ENCODE measurements at places on chromosomes 4 and X.

- DNase-seq = no peak
Observed at GRCh38 chr4:87882321-87882720, 49.6 kb downstream of the MEPE start.

DNA sequence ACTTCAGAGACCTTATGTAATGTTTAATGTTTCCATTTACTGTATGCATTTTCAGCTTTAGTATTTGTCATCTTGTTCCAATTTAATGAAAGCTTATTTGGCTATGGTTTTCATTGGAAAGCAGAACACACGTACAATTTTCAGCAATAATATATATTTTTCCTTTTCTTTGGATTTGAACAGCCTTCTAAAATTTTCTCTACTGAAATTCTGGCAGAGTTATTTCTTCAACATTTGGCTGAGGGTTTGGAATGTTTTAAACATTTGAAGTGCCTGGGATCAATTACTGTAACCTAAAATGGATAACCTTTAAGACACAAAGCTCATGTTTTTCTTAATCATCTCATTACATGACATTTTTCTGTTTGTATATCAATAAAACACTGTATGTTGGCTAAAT is 156.9 kb downstream of the TENM3 start:
- DNase-seq = no peak

DNA sequence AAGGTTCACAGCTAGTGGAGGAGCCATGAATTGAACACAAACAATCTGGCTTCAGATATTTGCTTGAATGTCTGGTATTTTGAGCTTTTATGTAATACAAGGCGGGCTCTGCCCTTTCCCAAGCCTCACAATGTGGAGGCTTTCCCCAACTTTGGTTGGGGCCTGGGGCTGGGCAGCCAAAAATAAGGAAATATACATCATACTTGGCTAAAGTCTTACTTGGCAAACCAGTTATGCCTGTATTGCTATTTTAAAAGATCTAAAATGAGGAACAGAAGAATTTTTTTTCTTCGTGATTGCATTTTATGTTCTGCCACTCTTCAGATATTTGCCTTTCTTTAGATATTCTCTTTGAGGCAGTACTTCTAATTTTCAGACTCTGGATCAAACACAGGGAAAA is 26.1 kb downstream of the ARFIP1 start:
- no peak for DNase-seq

GRCh38 chrX:104430742-104431119 is 135.3 kb upstream of the IL1RAPL2 start:
- no peak for DNase-seq

DNA sequence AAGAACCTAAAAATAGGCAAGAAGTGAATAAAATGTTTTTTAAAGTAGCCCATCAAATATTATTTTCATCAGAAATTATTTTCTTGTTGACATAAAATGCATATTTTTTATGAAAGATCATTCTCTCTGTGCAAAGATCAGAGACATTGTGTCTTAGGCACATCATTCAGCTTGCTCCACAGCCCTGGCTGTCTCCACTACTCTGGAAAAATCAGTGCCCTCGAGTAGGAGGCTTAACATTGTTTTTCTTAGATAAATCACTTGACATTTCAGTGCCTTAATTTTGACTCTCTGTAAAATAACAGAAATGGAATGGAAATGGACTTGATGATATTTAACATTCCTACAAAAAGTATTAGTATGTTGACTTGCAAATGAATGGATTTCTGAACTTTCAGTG is 77.9 kb downstream of the FAT4 start:
- DNase-seq = no peak

- DNase-seq = no peak
Observed at GRCh38 chrX:135009057-135009610, 13.2 kb downstream of the RTL8B start.

- peak; percentile 20 for DNase-seq
Observed at GRCh38 chr4:54961357-54961975, 163.9 kb downstream of the KDR start.

- peak; percentile 28 for DNase-seq
Observed at GRCh38 chr4:132587626-132588025, 561.5 kb upstream of the PCDH10 start.

DNA sequence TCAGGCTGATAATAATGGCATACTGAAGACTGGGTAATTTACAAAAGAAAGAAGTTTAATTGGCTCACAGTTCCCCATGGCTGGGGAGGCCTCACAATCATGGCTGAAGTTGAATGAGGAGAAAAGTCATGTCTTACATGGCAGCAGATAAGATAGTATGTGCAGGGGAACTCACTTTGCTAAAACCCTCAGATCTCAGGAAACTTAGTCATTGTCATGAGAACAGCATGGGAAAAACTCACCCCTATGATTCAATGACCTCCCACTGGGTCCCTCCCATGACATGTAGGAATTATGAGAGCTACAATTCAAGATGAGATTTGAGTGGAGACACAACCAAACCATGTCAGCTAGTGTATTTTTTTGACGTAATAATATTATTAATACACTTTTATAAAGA is 149.8 kb upstream of the BOD1L1 start:
- DNase-seq = no peak

DNA sequence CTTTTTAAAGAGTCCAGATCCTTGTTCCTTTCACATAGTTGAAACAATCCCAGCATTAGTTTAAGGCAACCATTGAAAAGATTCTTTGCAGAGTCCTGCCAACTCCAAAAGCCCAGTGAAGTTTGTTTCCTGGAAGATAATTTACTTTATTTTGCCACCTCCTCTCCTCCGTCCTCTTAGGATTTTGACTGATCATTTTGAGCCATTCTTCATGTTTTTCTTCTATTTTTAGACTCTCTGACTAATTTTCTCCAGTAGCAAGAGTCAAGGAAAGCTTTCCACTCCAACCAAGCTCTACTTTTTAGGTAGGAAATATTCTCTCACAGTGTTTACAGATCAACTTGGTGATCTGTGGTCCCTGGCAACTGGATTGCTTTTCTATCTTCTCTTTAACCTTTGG is 10.3 kb downstream of the NCBP2L start:
- no peak for DNase-seq

DNA sequence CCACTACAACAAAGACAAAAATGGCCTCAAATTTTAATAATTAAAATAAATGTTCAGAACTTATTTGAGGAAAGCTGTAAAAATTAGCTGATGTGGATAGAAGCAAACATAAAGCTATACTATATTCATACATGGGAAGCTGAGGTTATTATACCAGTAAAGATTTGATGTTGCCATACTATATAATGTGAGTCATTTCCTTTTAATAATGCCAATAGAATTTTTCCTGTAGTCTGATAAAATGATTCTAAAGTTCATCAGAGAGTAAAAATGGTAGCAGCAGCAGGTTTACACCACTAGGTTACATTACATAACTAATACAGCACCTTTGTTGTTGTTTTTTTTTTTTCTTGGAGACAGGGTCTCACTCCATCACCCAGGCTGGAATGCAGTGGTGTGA is 45.5 kb upstream of the CYP2U1 start:
- DNase-seq = no peak

- no peak for DNase-seq
Observed at GRCh38 chrX:132333351-132333750, 114.1 kb upstream of the RAP2C start.

- DNase-seq = no peak
Observed at GRCh38 chrX:16843208-16843909, 26.8 kb downstream of the RBBP7 start.

GRCh38 chr4:170090352-170091052 is 746 bp upstream of the AADAT start:
- no peak for DNase-seq

DNA sequence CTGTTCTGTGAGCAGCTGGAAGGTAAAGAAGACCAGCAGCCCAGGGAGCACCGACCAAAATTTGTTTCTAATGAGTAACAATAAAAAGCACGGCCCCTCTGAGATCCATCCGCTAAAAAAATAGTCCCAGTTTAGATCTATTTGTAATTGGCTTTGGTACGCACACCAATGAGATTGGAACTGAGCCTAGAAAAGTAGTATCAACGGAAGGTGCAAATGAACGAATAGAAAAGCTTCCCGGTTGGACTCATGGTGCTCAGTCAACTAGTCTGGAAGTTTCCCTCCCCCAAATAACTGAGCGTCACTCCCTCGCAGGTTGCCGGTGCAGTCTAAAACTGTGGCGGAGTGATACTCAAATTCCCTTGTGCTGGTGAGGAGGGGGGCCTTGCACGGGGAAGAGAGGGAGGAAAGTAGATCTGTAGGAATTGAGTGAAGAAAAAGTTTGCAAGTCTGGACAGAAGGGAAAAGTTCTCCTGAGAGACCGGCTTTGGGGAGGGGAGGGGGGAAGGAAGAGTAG is at the start of gene COL4A5:
TSS of gene COL4A5 (plus strand) at position 413 of the 517 bp plus-strand sequence. CDS start 288 bp downstream, outside the sequence.
- peak; percentile 92 for DNase-seq

DNA sequence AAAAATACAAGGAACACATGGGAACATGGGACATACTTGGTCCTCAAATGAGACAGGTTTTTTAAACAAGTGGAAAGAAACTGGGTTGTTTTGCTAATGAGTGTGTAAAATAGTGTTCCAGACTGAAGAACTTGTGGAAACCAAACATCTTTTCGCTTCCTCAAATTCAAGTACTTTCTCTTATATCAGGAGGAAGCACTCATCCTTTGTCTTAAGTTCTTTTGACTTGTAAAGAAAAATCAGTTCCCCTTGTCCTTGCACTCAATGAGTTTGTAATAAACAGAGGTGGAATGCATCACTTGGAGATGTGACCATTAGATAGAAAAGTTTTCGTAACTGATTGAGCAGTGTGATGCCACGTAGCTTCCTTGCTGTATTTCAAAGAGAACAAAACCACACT is 101.1 kb downstream of the PHOX2B start:
- no peak for DNase-seq

GRCh38 chr4:7717946-7718490 is 221.6 kb downstream of the AFAP1 start:
- DNase-seq = no peak

DNA sequence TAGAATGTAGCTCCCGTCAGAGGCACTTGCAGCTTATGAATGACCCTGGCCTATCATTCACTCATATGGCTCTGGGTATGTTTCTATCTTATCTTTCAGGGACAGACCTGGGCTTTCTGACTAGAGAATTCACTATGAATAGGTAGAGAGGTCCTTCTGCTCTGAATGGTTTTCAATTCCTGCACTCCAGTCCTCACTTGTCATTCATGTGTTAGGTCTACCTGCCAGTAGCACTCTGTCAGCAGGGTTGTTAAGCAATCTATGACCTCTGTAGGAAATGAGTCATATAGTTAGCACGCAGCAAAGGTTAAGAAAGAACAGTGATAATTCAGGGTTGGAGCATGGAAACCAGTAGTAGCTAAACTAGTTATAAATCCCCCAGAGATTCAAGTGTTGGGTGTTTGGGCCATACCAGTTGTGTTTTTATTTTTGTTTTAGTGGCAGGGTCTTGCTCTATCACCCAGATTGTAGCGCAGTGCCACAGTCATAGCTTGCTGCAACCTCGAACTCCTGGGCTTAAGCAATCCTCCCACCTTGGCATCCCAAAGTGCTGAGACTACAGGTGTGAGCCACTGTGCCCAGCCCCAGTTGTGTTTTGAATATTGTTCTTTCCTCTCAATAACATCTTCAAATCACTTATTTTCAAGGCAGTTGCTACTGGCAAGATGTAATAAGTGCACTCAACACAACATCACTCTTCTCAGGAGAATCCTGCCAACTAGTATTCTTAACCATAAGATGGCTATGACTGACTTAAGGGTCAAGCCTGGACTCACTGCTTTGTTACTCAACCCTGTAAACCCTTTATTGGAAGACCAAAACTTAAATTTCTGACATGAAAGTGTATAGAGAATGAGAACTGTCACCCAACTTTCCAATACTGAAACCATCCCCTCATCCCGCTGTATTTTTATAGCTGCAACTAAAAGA is 25.1 kb downstream of the ARL13A start:
- DNase-seq = no peak

GRCh38 chr4:15893962-15894361 is 44.6 kb downstream of the FGFBP1 start:
- no peak for DNase-seq

DNA sequence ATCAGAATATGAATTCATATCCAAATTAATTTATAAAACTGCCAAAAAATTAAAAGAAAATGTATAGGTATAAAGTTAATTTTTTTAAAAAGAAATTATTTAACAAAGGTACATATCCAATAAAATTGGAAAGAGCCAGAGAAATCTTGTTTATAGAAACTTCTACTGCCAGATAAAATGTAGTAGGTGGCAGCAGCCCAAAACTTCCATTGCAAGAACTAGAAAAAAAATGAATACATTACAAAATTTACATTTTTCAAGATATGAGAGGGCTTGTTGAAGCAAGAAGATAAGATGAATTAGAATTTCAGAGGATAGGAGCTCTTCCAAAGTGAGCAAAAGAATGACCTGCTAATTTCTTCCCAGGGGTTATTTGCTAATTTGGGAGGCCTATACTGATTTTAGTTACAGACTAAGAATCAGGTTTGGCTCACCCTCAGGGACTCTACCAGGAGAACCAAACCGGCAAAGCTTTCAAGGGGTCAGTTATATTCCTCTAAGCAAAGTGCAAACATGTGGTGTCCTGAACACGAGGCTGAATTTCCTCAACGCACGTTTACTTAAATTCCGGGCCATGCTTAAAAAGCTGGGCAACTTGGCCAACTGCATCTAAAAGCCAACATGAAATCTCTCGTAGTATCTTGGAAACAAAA is 17.5 kb downstream of the ANKRD50 start:
- peak; percentile 63 for DNase-seq

- no peak for DNase-seq
Observed at GRCh38 chr4:13983189-13983790, 355.8 kb upstream of the BOD1L1 start.

Measured in cardiac muscle cell (in vitro differentiated cells and primary cell).